ENCODE measurements at places on chromosomes 2 and 18.
A peak's percentile ranks its signal among the peaks of the same experiment; 100 is the strongest.

GRCh38 chr2:127254386-127254981 lies 34.4 kb upstream of the CYP27C1 start:
- no peak for DNase-seq

- peak; percentile 13 for DNase-seq
Measured at GRCh38 chr2:135916207-135916606, 40.0 kb upstream of the MCM6 start.

DNA sequence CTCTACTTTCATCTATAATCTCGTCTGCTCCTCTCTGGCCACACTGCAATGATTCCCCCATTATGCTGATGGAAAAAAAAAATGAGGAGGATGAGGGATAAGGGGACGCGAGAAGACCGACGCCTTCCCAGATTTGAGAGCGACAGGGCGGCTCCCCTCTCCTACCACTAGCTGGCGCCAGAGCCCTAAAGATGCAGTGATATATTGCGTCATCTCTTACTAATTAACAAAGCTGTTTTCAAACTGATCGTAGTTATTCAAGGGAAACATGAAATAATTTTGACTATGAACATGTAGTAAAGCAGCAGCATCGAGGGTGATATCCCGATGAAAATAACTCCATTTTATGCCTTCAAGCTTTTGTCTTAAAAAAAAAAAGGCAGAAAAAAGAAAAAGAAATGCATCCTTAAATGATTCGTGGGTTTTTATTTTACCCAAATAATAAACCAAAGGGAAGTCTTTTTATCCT lies 48.0 kb upstream of the HNRNPA3 start:
- peak; percentile 88 for DNase-seq

- no peak for DNase-seq
Measured at GRCh38 chr2:73227086-73227485, 6.0 kb downstream of the PRADC1 start.

DNA sequence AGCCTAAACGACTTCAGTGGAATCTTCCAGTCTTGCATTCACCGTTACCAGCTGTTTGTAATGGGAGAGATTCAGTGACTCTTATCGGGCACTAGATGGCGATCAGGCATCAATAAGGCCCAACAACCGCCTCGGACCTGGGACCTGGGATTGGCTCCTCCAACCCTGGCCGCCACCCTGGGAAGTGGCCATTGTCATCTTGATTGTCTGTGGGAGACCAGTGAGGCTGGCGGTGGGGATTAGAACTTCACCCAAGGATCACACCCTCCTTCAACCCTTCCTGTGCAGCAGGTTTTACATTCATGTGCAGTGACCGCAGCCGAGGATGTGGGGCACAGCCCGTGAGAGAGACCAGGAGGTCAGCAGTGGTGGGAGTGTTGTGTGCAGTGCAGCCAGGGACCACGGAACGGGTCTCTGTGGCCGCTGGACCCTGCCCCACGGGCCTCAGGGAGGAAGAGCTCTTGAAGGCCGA lies 85.3 kb downstream of the SPP2 start:
- DNase-seq: peak; percentile 54

GRCh38 chr18:36397033-36397432 lies 99.5 kb downstream of the FHOD3 start:
- DNase-seq: no peak

DNA sequence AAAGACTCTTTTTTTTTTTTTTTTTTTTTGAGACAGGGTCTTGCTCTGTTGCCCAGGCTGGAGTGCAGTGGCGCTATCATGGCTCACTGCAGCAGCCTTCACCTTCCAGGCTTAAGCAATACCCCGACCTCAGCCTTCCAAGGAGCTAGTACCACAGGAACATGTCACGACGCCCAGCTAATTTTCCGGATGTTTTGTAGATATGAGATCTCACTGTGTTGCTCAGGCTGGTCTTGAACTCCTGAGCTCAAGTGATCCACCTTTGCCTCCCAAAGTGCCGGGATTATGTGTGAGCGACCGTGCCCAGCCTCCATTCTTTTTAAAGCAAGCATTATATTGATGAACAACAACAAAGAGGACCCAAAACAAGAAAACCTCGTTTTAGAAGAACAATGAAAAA lies 307.1 kb upstream of the ID2 start:
- DNase-seq: no peak

DNA sequence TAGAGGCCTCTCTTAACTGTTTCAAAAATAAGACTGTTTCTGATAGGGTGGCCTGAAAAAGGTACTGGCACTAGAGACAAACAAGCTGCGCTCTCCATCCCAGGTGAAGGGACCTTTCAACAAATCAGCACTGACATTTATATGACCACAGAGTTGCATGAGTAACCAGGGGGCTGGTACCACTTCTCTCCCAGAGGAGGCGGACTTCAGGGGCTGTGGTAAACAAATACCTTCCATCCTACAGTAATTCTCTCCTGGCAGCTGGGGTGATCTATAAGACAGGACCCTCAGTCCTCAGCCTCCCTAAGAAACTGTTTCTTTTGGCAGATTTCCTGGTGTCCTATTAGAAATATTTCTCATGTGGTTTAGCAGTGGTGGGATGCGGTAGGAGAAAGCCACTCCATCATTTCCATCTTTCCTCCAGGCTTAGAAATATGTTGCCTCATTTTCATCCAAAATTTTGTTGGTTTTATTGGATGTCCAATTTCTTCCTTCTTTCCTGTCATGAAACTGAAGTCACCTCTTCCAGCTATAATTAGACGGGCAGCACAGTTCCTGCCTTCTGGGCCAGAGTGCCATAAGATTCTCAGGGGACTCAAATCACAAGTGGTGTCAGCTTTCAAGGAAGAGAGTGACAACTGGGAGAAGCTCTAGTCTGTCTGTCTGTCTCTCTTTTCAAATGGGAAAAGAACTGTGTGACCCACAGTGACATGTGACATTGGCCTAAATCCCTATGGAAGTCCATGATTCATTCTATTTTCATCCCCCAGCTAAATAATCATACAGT lies 96.4 kb downstream of the CYRIA start:
- DNase-seq: no peak

DNA sequence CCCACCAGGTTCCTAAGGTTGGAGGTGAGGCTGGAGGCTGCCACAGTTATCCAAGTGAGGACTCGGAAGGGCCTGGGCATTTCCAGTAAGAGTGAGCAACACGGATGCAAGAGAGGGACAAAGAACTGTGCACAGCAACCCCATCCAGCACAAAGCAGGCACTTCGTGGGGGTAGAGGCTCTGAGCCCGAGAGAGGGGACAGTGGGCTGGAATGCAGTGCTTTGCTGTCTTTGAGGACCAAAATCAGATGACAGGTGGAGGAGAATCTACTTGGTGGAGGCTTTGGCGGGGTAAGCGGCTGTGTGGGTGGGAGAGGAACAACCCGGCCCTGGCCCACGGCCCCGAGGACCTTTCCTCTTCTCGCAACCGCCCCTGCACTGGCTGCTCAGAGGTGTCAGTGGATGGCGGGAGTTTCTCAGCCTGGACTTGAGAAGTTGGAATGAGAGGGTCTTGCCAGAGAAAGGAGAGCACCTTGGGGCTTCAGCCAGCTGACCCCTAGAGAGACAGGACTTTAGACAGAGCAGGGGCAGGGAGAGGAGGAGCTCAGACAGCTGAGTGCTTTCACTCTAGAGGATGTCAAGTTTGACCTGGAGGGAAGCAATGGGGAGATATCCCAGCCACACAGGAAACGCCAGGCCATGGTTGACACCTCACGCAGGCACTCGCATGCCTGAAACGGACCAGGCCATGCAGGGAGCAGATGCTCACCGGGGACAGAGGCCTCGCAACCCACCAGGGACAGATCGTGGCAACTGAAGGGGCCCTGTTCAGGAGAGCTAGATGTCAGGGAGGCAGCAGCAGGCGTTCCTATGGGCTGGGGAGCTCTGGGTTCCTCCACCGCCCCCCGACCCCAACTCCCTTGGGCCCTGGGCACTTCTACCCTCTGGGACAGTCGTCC lies 11.6 kb downstream of the RAMP1 start:
- no peak for DNase-seq

GRCh38 chr2:231228223-231228622 lies 29.8 kb downstream of the ARMC9 start:
- no peak for DNase-seq

GRCh38 chr2:216300906-216301305 lies 71.4 kb downstream of the MARCHF4 start:
- no peak for DNase-seq

- no peak for DNase-seq
Measured at GRCh38 chr18:11320986-11321385, 171.6 kb upstream of the PIEZO2 start.

DNA sequence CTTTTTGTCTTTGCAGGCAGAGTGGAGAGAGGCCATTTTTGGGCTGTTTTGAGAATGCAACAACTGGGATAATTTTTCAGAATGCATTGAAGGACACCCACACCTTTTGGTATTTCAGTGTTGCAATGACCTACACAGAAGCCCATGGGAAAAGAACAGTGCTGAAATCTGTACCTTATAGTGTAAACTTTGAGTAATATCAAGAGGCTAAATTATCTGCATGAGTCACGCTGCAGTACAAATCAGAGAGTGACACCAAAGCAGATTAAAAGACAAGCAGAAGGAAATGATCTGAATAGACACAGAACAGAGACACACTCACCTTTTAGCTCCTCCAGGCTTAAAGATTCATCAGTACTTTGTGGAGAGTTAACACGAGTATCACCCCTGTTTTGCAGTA lies 265.3 kb downstream of the PAX3 start:
- no peak for DNase-seq

DNA sequence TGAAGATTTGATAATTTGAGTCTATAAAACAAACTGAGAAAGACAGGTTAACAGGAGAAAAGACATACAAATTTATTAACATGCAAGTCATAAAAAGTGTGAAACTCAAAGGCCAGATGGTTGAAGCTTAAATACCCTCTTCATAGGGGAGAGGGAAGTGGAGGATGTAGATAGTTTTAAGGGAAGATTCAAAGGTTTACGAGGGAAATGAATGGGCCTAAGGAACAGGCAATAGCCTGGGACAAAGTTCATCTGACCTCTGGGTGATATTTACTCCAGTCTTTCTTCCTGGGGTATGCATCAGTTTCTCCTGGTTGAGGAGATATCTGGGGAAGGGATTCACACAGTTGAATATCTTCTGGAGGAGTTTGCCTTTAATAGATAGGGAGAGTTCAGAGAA lies 215.0 kb upstream of the SP5 start:
- no peak for DNase-seq

Measured in NCI-H2081 treated with DMSO at 0.1 percent for 48 hours (cell line).